Upper lobe of right lung (tissue), 1 donor: ENCODE measurements at places on chromosomes 1 and 21.

- DNase-seq = no peak
Observed at GRCh38 chr1:221456918-221457317, 285.0 kb downstream of the DUSP10 start.

- DNase-seq = no peak
Observed at GRCh38 chr1:31460027-31460426, 47.0 kb downstream of the SERINC2 start.

GRCh38 chr1:153623101-153623500, 4.2 kb downstream of the S100A13 start:
- DNase-seq = no peak

GRCh38 chr21:42356046-42356445, 5.3 kb upstream of the TFF2 start:
- no peak for DNase-seq

DNA sequence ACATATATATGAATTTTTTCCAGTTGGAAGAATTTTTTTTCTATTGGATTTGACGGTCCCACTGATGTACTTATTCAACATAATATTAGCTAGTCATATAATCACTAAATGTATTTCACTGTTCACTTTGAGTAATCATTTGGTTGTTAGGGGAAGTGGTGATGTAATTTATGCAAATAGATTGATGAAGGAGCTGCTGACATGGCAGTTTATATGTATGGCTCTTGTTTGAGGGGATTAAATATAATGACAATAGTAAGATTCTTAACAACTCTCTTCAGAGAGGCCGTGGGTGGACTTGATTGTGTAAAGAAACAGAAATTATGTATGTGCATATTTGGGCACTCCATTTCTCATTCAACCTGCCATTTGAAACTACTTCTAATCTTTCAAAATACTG, 653.6 kb upstream of the ADGRL4 start:
- no peak for DNase-seq

DNA sequence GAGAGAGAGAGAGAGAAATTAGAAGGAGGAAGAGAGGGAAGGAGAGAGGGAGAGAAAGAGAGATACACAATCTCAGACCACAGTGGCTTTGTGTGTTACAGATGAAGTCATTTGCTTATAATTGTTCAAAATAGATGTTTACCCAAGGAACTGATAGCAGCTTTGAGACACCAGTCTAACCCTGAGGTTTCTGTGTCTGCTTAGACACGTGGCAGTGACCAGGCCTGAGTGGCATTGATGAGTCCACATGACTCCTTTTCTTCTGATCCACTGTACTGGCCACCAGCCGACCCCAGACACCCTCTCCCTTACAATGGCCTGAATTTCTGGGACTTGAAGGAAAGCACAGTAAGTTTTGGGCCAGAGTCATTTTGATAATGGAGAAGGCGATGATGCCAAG, 104.9 kb downstream of the DUSP10 start:
- no peak for DNase-seq

DNA sequence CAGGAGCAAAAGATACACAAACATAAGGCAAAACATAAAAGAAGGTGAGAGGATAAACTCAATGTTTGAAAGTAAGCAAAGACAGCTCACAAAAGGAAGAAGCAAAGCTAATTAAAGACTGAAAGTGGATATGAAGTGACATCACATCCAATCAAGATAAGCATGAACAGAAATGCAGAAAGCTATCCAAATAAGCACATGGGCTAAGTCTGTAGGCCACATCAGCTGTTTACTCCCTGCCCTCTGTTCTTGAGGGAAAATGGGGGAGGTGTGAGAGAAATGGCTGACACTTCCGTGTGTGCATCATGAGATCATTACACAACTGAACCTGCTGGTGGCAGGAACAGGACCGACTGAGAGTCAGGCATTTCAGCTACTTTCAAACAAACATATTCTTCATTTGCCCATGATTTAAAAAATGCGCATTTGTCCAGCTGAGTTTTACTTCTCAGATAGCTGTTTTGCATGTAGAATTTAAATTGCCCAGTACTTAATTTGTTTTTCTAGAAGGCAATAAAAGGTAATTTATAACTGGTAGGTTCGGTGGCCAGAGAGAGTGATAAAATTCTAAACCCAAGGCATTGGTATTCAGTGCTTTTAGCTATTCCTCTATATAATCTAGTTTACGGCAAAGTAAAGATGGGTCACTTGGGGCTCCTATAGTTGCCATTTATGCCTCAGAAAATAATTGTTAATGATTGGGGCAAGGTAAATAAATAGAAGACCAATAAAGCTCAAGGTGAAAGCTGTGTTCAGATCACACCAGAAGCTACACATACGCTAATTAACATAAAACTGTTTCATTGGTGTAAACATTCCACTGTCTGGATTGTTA, 27.2 kb upstream of the MAN1A2 start:
- no peak for DNase-seq

DNA sequence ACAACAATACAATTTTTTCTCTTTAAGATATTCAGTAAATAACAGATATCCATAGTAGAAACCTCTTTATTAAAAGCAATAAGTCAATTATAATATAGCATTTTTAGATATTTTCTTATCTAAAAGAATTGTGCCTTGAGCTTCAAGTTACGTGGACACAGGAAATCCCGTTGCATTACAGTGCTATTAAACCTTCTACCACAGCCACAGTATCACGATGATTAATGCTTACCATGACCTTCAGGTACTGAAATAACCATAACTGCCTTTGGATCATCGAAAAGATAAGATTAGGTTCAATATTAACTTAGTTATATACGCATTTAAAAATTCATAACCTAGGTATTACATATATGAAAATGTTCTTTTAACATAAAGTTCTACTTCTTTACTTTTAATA, 17.9 kb downstream of the B3GALNT2 start:
- no peak for DNase-seq

DNA sequence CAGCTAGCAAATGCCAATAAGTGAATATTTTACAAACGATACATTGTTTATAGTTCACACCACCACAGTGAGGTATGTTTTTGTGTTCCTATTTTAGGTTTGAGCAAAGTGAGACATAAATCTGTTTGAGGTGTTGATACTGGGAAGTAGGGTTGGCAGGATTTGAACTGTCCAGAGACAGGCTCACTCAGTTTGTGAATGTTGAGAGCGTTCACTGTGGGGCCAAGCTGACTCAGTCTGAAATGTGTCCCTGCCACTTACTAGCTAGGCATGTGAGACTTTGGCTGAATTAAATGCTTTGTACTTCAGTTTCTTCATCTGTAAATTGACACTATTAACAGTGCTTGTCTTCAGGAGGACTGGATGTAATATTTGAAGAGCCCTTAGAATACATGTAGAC, 35.1 kb downstream of the DIRAS3 start:
- no peak for DNase-seq

- DNase-seq = no peak
Observed at GRCh38 chr1:31752258-31752657, 11.9 kb downstream of the ADGRB2 start.

- no peak for DNase-seq
Observed at GRCh38 chr1:107523061-107523460, 382.2 kb downstream of the NTNG1 start.

DNA sequence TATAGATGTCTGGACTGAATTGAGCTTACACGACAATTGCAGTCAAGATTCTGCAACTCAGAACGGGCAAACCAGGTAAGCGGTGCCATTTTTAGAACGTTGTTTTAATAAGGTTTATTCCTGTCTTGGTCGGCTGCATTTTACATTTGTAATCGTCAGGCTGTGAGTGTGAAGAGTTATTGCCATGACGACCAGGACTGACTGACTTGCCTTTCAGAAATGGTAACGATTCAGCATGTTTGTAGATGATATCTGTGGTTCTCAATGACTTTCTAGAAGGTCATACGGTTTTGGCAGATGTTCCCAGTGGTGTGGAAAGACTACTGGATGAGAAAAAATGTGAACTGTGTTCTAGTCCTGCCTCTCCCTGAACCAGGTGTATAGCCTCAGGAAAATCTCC, 271.3 kb upstream of the B3GALT2 start:
- no peak for DNase-seq

DNA sequence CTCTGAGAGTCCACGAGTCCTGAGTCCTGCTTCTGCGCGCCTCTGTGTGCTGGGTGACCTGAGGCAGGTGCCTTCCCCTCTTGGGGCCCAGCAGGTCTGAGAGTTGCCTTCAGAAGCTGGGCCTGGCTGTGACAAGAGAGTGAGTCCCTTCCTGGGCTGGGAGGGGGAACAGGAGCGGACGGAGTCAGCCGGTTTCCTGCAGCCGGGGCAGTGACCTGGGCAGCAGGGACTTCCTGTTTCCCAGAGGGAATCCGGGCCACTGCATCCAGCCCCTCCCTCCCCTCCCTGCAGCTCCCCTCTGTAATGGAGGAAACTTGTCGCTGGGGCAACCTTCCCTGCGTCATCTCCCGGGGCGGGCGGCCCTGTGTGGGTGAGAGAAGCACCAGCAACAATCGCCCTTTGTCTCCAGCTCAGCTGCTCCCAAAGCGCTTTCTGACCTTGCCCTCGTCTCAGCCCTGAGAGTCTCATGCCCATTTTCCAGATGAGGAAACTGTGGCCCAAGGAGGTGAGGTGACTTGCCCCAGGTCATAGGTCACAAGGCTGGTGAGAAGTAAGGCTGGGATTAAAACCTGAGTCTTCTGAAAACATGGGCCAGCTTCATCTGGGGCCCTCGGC, 61.1 kb downstream of the SDC3 start:
- peak; percentile 84 for DNase-seq

- DNase-seq = no peak
Observed at GRCh38 chr21:45417256-45417950, 12.4 kb downstream of the COL18A1 start.

- no peak for DNase-seq
Observed at GRCh38 chr1:176735201-176735600, 272.2 kb downstream of the PAPPA2 start.

DNA sequence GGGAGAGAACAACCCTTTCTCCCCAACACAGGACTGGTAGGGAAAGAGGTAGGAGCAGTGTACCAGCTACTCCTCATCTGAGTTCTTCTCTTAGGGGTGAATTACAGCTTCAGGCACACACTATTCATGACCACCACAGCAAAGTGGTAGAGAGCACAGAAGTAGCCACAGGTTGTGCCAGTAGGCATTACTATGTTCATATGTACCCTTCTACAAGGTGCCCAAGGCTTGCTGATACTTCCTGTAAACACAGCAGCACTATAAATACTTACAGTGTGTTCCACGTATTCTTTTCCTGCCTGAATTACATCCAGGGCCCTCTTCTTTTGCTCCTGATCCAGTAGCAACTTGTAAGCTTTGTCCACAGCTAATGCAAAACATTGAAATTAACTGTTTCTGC, 23.1 kb downstream of the DNAJC8 start:
- DNase-seq = no peak

- no peak for DNase-seq
Observed at GRCh38 chr1:97770376-97770775, 150.5 kb downstream of the DPYD start.

GRCh38 chr1:103142461-103142860, 34.1 kb upstream of the COL11A1 start:
- no peak for DNase-seq

DNA sequence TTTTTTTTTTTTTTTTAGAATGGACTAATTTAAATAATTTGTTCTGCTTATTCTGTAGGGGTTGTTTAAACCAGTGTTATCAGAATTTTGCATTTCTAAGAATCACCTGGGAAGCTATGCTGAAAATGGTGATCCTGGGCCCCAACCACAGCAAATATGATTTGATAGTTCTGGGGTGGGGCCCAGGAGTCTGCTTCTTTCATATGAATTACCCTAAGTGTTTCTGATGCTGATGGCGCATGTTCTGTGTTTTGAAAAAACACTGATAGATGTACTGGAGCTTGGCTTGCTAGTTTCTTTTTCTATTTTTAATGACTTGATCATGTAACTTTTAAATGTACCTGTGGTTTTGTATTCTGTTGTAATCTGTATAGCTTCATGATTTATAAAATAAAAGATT, 89.3 kb downstream of the CDC14A start:
- no peak for DNase-seq

- no peak for DNase-seq
Observed at GRCh38 chr1:156412653-156413321, 43.8 kb downstream of the RHBG start.

GRCh38 chr1:166843769-166844596, 4.7 kb downstream of the POGK start:
- DNase-seq = no peak

DNA sequence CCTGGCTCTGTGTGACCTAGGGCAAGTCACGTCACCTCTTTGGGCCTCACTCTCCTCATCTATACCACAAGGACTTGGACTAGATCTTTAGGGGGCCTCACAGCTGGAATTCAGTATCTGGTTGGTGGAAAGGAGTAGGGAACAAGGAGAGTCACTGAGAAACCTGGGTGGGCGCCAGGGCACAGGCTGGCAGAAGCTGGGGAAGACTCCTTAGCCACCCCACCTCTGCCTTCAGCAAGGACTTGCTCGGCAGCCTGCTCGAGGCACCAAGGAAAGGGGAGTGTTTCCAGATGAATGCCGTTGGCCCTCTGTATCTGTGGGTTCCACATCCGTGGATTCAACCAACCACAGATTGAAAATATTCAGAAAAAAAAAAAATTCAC, 1.2 kb upstream of the OPTC start:
- DNase-seq = no peak

- no peak for DNase-seq
Observed at GRCh38 chr1:66873111-66873510, 51.5 kb downstream of the DNAI4 start.

- no peak for DNase-seq
Observed at GRCh38 chr1:205448540-205449253, 7.1 kb downstream of the BLACAT1 start.

DNA sequence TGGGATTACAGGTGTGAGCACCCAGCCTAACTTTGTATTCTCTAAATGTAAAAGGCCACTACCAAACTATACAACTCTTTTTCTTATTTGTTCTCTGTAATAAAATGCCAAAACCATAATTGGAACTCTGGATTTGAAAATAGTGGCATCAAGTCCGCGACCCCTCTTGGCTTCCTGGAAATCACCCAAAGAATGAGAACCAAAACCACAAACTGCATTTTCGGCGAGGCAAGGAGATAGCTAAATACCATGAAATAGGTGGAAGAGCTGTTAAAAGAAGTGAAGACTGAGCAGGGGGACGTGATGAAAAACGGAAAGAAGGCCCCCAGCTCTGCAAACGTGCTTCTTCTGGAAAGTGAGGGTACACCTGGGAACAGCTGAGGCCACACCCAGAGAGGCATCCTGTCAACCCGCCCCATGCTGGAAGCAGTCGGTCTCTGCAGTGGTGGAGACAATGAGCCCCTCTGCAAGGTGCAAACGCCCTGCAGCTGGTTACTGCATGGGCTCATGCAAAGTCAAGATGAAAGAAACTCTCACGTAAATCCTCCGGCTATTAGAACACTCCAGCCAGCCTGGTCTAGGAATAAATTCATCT, 22.5 kb downstream of the VPS26C start:
- no peak for DNase-seq

DNA sequence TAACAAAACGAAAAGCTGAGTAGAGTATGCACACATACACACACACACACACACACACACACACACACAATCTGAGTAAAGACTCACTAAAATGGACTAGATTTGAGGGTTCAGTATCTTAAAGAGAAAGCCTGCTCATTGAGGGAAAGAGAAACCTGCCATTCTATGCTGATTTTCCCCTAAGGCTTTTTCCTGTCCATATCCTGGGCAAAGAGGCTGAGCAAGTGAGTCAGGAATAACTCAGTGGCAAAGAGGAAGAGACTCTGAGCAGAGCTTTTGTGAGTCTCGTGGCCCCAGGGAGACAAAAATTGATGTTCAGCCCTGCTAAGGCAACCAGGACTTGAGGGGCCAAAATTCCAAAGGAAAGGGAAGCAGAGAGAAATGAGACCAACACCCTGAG, 37.3 kb upstream of the RUNX1 start:
- no peak for DNase-seq

GRCh38 chr1:248841702-248842395, 3.8 kb downstream of the ZNF672 start:
- DNase-seq = no peak
